ENCODE measurements at places on chromosomes 7 and 10. TPM values are rescaled to one million over a fixed set of nuclear protein-coding genes. Genes with fewer than 3 reads are reported as not detected.

DNA sequence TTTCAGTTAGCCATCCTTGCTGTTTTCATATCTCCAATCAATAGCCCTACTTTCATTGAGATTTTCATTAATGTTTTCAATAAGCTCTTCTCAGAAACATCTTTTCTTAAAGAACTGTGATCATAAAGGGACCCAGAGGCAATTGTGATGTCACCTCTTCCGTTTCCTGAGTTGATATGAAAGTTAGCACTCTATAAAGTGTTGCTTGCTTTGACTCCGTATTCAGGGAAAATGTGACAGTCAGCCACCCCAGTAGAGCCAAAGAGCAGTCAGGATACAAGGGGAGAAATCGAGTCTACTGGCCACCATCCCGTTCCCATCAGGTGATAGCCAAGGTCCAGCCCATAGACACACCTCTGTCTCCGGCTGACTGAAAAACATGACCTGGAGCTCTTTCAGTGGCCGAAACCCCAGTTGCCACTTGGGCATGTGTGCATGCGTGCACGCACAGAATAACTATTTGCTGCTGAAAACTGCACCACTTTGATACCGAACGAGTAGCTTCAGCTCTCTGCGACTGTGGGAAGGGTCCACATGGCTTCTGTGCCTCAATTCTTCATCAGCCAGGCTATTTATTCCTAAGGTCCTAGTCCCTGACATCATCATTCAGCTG lies 291.4 kb downstream of the USP6NL start:
- no peaks in the 10 kb centered on the region for H3K4me1 ChIP-seq
- H3K36me3 ChIP-seq: no peaks in the 10 kb centered on the region
- H3K27ac ChIP-seq: no peak overlapping the region
- H3K4me3 ChIP-seq: no peak overlapping the region
- peaks cover 53% of the 10 kb centered on the region for H3K27me3 ChIP-seq
- DNase-seq: no peak

GRCh38 chr7:127922656-127923055 lies 108.6 kb downstream of the LRRC4 start:
- no peak for DNase-seq
- no peak overlapping the region for H3K27ac ChIP-seq
- no peaks in the 10 kb centered on the region for H3K36me3 ChIP-seq
- no peaks in the 10 kb centered on the region for H3K4me1 ChIP-seq

The OPN4 gene
- total RNA-seq: not detected

The FAM180A gene
- not detected for total RNA-seq

Data from PC-3 (cell line).